ENCODE measurements at places on chromosomes 11 and 22. TPM values are rescaled to one million over a fixed set of nuclear protein-coding genes. Genes with fewer than 3 reads are reported as not detected.

The P4HA3 gene
- not detected for total RNA-seq

The IFITM10 gene
- 0.32 TPM for total RNA-seq

The MRGPRE gene
- total RNA-seq = not detected

The LTBP3 gene
- total RNA-seq = 103 TPM

The UBQLNL gene
- 0.18 TPM for total RNA-seq

The SLC1A2 gene
- not detected for total RNA-seq

The ACTN3 gene
- not detected for total RNA-seq

DNA sequence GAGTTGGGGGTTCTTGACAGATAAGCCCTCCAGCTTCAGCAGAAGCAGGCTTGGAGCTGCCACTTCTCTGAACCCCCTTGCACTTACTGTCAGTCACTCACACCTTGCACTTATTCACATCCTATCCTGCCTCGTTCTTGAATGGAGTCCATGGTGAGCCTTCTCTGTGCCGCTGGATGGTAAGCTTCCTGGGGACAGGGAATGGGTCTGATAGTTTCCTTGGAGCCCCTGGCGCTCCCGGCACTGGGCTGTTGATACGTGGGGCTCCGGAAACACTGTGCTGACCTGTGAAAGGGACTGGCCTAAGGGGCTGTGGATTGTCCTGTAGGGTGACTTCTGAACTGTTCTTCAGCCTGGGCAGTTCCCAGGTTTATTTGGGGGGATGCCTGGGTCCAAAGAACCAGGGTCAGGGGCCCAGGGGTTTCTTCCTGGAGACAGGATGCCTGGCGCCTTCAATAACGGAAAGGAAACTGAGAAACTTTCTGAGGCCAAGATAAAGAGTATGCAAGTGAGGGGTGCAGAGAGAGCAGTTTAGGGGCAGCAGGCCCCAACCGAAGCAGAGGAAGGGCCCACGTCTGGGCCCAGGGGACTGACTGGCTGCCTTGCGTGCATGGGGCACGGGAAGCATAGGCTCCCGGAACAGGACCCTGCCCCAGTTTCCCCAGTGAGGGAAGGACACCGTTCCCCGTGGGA lies 709 bp upstream of the ST3GAL4 start:
- peak overlapping the region; percentile 95 for H3K4me3 ChIP-seq
- peaks cover 37% of the 10 kb centered on the region for H3K4me1 ChIP-seq
- no peak for DNase-seq
- peak overlapping the region; percentile 92 for H3K27ac ChIP-seq

GRCh38 chr11:100367892-100368291 lies 319.2 kb upstream of the ARHGAP42 start:
- H3K27me3 ChIP-seq = no peaks in the 10 kb centered on the region
- no peaks in the 10 kb centered on the region for H3K36me3 ChIP-seq
- H3K4me1 ChIP-seq = no peaks in the 10 kb centered on the region
- no peak overlapping the region for H3K27ac ChIP-seq

DNA sequence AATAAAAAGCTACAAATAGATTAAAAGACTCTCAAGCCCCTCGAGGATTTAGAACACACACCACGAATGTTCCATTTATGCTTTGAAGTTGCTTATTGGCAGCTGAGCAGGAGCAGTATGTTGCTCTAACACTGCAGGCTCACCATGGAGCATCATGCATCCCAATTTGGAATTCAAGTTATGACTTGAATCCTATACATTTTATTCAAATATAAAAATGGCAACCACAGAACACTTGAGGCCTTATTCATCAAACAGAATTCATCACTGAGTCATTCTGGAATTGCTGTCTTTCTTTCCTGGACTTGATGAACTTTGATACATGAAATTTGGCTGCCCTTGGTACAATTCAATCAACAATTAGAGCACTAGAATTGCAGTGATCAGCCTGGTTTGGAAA lies 24.5 kb upstream of the BLID start:
- no peaks in the 10 kb centered on the region for H3K4me1 ChIP-seq
- no peak overlapping the region for H3K27ac ChIP-seq
- DNase-seq = no peak
- H3K27me3 ChIP-seq = no peaks in the 10 kb centered on the region

- H3K27me3 ChIP-seq = peaks cover 15% of the 10 kb centered on the region
- H3K4me3 ChIP-seq = no peak overlapping the region
- peaks cover 6% of the 10 kb centered on the region for H3K4me1 ChIP-seq
- H3K36me3 ChIP-seq = no peaks in the 10 kb centered on the region
These were observed 35.5 kb downstream of the FZD4 start for GRCh38 chr11:86919557-86920210.

GRCh38 chr22:42444077-42444904 lies 12.1 kb upstream of the NFAM1 start:
- peak overlapping the region; percentile 78 for H3K27ac ChIP-seq
- peak overlapping the region; percentile 68 for H3K4me3 ChIP-seq
- H3K27me3 ChIP-seq = peaks cover 5% of the 10 kb centered on the region
- no peaks in the 10 kb centered on the region for H3K36me3 ChIP-seq
- peaks cover 35% of the 10 kb centered on the region for H3K4me1 ChIP-seq

DNA sequence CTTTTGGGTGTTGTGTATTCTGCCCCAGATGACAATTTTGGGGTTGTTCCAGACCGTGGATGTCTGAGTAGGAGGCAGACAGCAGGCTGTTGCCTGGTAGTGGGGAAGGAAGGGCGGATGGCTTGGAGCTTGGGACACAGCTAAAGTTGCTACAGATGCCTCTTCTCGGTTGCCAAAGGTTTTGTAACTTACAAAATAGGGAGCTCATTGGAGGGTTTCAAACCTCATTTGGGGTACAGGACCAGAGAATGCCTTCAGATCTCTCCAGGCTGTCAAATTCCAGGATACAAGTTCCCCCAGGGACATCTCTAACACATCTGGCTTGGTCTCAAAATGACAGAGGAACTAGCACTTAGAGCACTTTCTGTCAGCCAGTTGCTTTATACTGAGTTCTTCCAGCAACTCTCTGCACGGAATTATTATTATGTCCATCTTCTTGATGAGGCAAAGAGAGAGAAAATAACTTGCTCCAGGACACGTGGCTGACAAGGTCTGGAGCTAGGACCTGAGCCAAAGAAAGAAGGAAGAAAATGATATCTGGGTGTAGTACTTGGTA lies 56.0 kb downstream of the SLC1A2 start:
- peaks cover 8% of the 10 kb centered on the region for H3K27me3 ChIP-seq
- no peak overlapping the region for H3K4me3 ChIP-seq
- peaks cover 2% of the 10 kb centered on the region for H3K36me3 ChIP-seq
- H3K4me1 ChIP-seq = no peaks in the 10 kb centered on the region
- H3K27ac ChIP-seq = no peak overlapping the region

DNA sequence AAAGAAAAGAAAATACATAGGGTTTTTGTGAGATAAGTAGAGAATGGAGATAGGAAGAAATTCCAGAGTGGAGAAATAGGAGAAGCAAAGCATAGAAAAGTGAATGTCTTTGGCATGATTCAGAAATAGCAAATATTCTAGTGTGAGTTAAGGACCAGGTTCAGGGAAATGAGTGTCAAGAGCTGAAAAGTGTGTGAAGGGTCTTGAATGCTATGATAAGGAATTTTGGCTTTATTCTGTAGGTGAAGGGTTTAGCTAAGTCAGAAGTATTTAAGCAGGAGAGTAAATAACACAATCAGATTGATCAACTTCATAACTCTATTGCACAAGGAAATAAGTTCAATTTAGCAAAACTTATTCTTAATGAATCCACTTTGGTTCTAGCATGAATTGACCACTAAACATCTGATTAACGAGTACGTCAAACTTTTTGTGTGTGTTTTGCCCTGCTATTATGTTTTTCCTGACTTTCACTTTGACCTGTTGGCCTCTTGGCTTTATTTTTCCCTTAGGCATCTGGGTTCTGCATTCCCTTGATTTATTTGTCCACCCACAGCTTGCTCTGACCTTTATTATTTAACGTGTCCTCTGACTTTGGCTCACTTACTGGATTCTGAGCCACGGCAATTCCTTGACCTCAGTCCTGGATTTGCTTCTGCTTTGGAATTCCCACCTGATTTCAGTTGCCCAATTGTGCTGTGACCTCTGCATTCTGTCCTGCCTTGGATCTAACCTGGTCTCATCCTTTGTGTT lies 11.9 kb upstream of the TMEM218 start:
- no peak for DNase-seq
- H3K27me3 ChIP-seq = peaks cover 31% of the 10 kb centered on the region
- no peaks in the 10 kb centered on the region for H3K4me1 ChIP-seq
- H3K27ac ChIP-seq = no peak overlapping the region
- H3K36me3 ChIP-seq = no peaks in the 10 kb centered on the region

- H3K27me3 ChIP-seq = no peaks in the 10 kb centered on the region
- DNase-seq = no peak
- no peak overlapping the region for H3K4me3 ChIP-seq
These were observed 55.1 kb downstream of the OPCML start for GRCh38 chr11:133477251-133477625.

GRCh38 chr22:42920101-42920820 lies 63.2 kb upstream of the ARFGAP3 start:
- no peak overlapping the region for H3K27ac ChIP-seq
- no peak overlapping the region for H3K4me3 ChIP-seq
- no peak for DNase-seq
- H3K27me3 ChIP-seq = no peaks in the 10 kb centered on the region
- H3K4me1 ChIP-seq = no peaks in the 10 kb centered on the region
- no peaks in the 10 kb centered on the region for H3K36me3 ChIP-seq

- H3K4me3 ChIP-seq = no peak overlapping the region
- H3K27me3 ChIP-seq = peaks cover 2% of the 10 kb centered on the region
- H3K4me1 ChIP-seq = peaks cover 23% of the 10 kb centered on the region
- H3K36me3 ChIP-seq = peaks cover 6% of the 10 kb centered on the region
These were observed 38.5 kb upstream of the CTSC start for GRCh38 chr11:88375927-88376470.

- H3K27ac ChIP-seq = no peak overlapping the region
- H3K36me3 ChIP-seq = no peaks in the 10 kb centered on the region
- no peaks in the 10 kb centered on the region for H3K4me1 ChIP-seq
- DNase-seq = no peak
These were observed 13.7 kb downstream of the CLTCL1 start for GRCh38 chr22:19277785-19278184.

DNA sequence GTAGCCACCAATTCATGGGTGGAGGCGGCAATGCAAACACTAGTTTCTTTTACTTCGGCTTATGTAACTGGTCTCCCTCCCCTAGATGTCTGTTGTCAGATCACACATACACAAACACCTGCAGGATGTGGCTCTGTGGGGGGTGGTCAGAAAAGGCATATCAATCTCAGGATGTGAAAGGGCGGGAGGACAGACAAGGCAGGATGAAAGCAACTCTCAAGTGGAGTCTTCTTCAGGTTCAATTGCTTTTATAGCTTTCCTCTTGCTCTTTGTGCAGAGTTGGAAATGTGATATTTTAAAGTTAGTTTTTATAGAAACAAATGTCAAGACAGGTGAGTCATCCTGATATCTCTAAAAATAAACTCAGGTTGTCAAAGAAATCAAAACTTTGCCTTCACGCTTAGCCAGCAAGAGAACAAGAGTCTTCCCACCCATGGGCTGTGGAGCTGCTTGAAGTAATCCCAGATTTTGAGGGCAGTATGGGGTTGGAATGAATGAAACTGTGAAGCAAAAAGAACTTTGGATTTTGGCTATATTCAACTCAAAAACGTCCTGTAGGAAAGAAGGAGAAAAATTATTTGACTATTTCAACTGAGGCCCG lies 423.4 kb downstream of the GUCY1A2 start:
- no peaks in the 10 kb centered on the region for H3K36me3 ChIP-seq
- H3K4me1 ChIP-seq = no peaks in the 10 kb centered on the region
- no peaks in the 10 kb centered on the region for H3K27me3 ChIP-seq
- no peak overlapping the region for H3K4me3 ChIP-seq
- H3K27ac ChIP-seq = no peak overlapping the region

DNA sequence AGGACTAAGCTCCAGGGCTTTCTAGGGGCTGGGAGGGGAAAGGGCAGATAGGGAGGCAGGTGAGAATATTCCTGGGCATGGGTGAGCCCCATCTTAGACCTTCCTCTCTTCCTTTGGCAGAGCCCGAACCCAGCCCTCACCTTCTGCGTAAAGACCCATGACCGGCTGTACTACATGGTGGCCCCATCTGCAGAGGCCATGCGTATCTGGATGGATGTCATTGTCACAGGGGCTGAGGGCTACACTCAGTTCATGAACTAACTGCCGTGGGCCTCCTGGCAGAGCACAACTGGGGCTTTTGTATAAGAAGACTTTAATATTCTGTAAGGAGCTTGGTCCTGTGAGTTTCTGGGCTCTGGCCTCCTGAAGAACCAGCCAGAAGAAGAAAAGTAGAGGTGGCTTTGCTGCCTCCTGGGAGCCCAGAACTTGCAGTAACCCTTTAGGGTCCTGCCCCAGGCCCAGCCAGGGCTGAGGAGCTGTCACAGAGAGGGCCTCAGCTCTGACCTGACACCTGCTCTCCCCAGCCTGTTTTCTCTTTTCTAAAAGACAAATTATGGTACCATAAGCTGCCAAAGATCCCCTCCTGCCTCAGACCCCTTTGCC lies 22.8 kb downstream of the TREH start:
- no peak overlapping the region for H3K27ac ChIP-seq
- H3K27me3 ChIP-seq = peaks cover 7% of the 10 kb centered on the region
- no peak for DNase-seq
- H3K4me1 ChIP-seq = peaks cover 6% of the 10 kb centered on the region
- H3K4me3 ChIP-seq = no peak overlapping the region

GRCh38 chr11:8097926-8098325 lies 16.9 kb downstream of the TUB start:
- DNase-seq = no peak
- H3K27ac ChIP-seq = no peak overlapping the region
- H3K4me1 ChIP-seq = no peaks in the 10 kb centered on the region
- no peak overlapping the region for H3K4me3 ChIP-seq
- H3K27me3 ChIP-seq = no peaks in the 10 kb centered on the region

GRCh38 chr11:11247086-11247485 lies 106.0 kb downstream of the CSNK2A3 start:
- no peak for DNase-seq
- no peaks in the 10 kb centered on the region for H3K4me1 ChIP-seq
- no peak overlapping the region for H3K27ac ChIP-seq
- H3K4me3 ChIP-seq = no peak overlapping the region

- H3K4me1 ChIP-seq = no peaks in the 10 kb centered on the region
- no peaks in the 10 kb centered on the region for H3K36me3 ChIP-seq
- no peak overlapping the region for H3K27ac ChIP-seq
- no peak for DNase-seq
- H3K4me3 ChIP-seq = no peak overlapping the region
These were observed 609.9 kb downstream of the INSC start for GRCh38 chr11:15724601-15725000.

DNA sequence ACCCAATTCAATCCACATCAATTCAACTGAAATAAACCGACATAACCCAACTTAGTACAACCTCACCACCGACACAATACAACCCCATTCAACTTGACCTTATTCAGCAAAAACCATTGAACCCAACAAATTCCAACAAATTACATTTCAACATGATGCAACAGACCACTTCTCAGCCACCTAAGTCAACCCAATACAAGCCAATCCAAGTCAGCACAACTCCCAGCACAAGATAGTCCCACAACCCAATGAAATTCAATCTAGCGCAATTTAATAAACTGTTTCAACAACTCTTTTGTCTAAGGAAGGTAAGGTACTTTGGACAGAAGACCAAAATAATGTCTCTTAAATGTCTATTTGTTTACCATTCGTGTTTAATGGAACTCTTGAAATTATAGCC lies 226.0 kb downstream of the MIAT start:
- no peaks in the 10 kb centered on the region for H3K27me3 ChIP-seq
- no peak overlapping the region for H3K4me3 ChIP-seq
- H3K36me3 ChIP-seq = no peaks in the 10 kb centered on the region
- no peak for DNase-seq
- no peak overlapping the region for H3K27ac ChIP-seq
- H3K4me1 ChIP-seq = no peaks in the 10 kb centered on the region

Measured in activated T-helper 1 cell treated with anti-CD3 and anti-CD28 coated beads, Interleukin-12 subunit alpha, Interleukin-12 subunit beta, Interleukin-2, Interleukin-4 antibody, amounts not matched to agents 30 ng/mL and 10 ng/mL and 1 ng/mL, durations not matched to agents 14 hours and 24 hours and 36 hours (primary cell).